ENCODE measurements at places on chromosomes 1 and 21. TPM values are rescaled to one million over a fixed set of nuclear protein-coding genes. Genes with fewer than 3 reads are reported as not detected.

GJB3 gene
- 40.6 TPM for total RNA-seq

PEX10 gene
- total RNA-seq = 44.1 TPM

GRCh38 chr21:31279986-31280385, 64.1 kb downstream of the TIAM1 start:
- DNase-seq = no peak

- DNase-seq = no peak
Observed at GRCh38 chr1:53369034-53369750, 41.3 kb upstream of the LRP8 start.

Measured in epithelial cell of proximal tubule (primary cell).